ENCODE measurements at places on chromosomes 4 and X.

GRCh38 chr4:25913056-25913850 lies 767 bp upstream of the SMIM20 start:
- DNase-seq = no peak

- DNase-seq = peak; percentile 62
Measured at GRCh38 chr4:153643406-153644383, 40.4 kb upstream of the TLR2 start.

DNA sequence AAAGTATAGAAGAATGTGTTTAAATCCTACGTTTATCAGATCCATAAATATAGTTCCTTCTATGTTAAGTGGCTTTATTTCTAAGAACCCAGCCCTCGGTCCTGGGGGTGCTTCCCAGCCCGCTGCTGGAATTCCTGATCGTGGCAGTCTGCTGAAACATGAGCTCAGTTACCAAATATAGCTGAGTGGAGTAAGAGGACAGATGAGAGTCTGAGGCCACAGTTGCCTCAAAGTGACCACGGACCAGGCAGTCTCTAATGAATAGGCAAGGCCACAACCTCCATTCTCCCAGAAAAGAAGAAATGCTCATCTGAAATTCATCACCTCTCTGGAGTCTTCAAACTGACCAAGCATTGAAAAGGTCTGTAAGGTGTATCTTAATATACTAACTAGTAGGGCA lies at the start of gene PALLD:
Gene PALLD (plus strand): TSS at position 219 of the 400 bp plus-strand sequence.
- no peak for DNase-seq

GRCh38 chrX:70030301-70030767 lies 19.4 kb downstream of the AWAT2 start:
- DNase-seq = peak; percentile 61

DNA sequence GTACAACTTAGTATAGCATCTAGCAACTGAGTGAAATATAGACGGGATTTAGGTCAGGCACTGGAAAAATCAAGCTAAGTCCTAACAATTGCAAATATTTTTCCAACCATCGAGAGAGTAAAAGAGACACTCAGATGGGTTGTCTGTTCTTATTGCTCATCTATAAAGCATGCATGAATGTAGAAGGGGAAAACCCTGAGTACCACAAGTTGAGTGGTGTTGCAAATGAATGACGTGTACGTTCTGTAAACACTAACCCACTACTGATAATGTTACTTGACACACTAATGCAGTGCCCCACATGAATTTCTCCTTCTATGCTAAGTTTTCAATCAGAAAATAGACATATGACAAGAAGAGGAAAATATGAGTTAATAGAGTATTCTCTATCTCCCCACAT lies 211.2 kb downstream of the COX18 start:
- no peak for DNase-seq

DNA sequence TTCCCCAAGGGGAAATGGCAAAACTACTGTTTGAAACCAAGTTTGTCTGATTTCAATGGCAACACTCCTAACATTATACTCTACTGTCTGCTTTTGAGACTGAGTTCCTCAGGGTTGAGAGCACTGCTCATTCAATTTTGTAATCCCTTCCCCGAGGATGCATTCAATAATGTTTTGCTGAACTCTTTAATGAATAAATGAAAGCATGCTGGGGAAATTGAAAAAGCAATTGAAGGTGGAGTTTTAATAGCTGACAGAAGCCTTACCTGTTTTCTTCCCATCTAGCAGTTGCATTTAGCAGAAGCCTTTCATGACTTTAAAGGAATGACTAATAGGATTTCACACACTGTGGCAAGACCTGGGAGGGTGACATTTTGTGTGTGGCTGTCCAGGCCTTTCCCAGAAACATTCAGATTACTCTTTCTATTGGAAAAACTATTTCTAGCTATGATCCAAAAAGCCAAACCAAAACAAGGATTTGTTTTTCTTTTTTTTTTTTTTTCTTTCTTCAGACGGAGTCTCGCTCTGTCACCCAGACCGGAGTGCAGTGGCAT lies 45.1 kb downstream of the DTHD1 start:
- no peak for DNase-seq

DNA sequence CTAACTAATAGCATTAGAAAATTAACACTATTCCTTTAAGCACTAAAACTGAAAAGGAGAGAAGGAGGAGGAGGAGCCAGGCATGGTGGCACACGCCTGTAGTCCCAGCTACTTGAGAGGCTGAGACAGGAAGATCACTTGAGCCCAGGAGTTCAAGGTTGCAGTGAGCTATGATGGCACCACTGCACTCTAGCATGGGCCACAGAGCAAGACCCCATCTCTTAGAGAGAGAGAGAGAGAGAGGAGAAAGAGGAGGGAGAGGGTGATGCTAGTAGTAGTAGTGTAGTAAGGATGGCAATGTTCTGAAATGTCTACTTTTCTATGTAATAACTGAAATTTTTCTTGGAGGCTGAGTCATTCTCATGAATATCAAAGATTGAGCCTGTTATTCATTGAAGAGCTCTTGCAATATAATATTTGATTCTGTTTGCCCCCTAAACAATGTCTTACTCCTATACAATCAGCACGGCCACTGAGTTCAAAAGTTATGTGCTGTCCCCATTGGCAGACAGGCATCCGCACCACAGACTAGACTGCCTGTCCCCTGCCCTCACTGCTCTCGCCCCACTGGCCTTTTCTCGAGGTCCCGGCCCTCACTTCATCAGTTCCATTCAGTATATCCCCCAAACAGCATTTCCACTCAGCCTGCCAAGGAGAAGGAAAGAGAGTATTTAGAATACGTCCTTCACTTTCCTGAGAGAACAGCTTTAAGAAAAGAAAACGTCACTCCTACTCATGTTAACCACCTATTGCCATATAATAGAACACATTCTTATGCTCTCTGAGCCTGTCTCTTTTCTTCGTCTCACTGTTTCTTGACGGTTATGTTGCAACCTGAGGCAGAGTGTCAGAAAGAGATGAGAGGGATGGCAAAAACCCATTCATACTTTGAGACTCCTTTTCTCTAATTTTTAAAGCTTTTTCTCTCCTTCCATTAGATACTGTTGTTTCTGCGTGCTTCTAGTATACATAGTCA lies 238.1 kb downstream of the PALLD start:
- no peak for DNase-seq

- no peak for DNase-seq
Measured at GRCh38 chr4:148447681-148448080, 5.5 kb upstream of the NR3C2 start.

- no peak for DNase-seq
Measured at GRCh38 chrX:48890296-48890925, 7.2 kb downstream of the TIMM17B start.

GRCh38 chr4:76563454-76564122 lies 128.6 kb downstream of the SHROOM3 start:
- no peak for DNase-seq

DNA sequence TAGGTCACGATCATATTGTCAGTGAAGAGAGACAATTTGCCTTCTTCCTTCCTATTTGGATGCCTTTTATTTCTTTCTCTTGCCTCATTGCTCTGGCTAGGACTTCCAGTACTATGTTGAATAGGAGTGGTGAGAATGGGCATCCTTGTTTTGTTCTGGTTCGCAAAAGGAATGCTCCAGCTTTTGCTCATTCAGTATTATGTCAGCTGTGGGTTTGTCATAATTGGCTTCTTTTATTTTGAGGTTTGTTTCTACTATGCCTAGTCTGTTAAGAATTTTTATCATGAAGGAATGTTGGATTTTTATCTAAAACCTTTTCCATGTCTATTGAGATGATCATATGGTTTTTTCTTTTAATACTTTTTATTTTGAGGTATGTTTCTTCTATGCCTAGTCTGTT lies 152.3 kb upstream of the MAD2L1 start:
- no peak for DNase-seq

DNA sequence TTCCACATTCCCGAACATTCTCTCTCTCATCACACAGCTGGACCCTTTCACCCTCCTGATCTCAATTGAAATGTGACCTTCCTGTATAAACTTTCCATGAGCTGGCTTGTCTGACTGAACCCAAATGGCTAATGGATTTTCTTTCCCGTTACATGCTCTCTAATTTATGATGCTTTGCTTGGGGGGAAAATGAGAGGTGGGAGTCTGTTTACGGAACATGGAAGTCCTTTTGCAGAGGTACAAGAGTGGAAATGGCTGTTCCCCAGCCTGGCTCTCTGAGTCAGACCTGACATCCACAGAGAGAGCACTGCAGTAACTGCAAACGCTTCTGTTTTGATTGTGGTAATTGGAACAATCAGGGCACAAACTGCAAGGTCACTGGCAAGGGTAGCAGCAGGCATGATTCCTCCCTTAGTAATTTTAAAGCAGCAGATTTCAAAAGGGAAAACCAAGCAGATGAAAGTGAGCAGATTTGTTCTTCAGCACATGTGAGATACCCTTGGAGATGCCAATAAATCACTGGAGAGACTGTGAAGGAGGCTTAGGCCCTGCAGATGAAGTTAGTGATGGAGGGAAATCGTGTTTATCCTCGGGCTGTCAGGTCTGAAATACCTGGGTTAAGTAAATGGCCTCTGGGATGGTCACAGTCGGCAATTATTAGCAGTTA lies 83.9 kb downstream of the SNCA start:
- DNase-seq = no peak

DNA sequence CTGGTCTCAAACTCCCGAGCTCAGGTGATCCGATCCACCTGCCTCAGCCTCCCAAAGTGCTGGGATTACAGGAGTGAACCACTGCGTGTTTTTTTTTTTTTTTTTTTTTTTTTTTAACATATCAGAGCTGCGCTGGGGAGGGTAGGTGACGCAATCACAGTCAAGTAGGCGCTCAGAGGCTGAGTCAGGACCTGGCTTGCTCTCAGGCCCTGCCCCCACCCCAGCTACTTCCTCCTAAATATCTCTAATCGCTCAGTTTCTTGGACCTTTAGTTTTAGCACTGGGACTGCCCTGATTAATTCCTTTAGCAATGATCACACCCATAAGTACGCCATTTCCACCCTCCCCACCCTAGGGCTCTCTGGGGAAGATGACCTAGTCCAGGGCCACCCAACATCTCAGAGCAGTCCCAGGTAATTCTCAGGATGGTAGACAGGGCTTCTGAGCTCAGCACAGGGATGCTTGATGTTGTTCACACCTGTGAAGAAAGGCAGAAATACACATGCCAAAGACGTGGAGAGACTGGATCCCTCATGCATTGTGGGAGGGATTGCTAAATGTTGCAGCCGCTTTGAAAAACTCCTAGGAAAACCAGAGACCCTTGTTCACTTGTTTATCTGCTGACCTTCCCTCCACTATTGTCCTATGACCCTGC lies 50.2 kb downstream of the DDX3X start:
- peak; percentile 50 for DNase-seq

DNA sequence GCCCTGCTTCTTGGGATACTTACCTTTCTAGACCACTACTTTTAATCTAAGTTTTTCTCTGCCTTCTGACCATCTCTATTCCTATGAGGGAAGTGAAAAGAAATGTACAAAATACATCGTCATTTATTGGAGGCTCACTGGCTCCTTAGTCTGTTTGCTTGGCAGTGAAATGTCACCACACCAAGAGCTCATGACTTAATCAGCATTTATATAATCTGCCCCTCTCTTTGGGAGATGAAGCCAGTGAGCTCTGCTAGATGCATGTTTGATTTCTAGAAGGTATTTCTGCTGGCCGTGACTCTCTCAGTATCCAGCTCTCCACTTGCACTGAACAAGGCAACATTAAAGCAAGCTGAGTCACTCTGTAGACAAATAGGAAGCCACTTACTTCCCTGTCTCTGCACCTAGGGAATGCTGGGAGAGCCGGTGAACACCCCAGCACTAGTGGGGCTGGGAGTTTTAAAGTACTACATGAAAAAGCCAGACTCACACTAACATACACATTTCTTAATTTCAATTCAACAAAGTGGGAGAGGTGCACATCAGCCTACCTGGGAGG lies 79.1 kb downstream of the MID1IP1 start:
- peak; percentile 30 for DNase-seq

DNA sequence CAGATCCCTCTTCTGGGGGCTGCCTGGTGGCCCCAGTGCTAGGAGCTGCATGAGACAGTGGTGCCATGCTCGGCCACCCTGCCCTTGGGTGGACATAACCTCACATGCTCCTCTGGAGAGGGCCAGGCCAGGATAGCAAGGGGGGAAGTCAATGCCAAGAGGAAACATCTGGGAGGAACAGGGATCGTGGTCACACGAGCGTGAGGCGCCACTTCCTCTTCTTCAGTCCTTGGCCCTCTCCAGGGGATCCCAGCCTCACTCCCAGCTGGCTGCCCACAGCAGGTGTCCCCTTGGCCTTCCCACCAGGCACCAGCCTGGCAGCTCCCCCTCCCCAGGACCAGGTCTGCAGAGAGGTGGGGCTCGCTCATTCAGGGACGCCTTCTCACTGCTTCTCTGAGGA lies 28.6 kb downstream of the TBC1D14 start:
- no peak for DNase-seq

- no peak for DNase-seq
Measured at GRCh38 chr4:67883902-67884301, at the start of gene TMPRSS11D. Gene TMPRSS11D, minus strand, starts transcription at chr4:67884002. Its CDS starts 69 bp downstream, at chr4:67883933.

DNA sequence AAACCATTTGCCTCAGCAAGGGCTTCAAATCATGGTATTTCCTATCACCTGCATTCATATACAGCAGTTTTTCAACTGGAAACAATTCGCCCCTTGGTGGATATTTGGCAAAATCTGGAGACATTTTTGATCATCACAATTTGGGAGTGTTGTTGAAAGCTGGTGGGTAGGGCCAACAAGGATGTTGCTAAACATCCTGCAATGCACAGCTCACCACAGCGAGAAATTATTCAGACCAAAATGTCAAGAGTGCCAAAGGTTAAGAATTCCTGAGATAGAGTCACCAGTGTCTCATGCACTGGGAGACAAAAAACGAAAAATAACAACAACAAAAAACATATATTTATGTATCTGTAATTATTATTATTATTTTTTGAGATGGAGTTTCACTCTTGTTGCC lies 435.2 kb upstream of the CTSO start:
- DNase-seq = no peak

GRCh38 chrX:768596-768995 lies 138.0 kb downstream of the SHOX start:
- DNase-seq = no peak

GRCh38 chr4:153497091-153497531 lies 31.0 kb downstream of the TMEM131L start:
- DNase-seq = no peak

- DNase-seq = no peak
Measured at GRCh38 chr4:135575041-135575440, 1373.5 kb upstream of the PABPC4L start.

- DNase-seq = no peak
Measured at GRCh38 chrX:67545036-67545821, 1.4 kb downstream of the AR start.

GRCh38 chr4:186002853-186003252 lies 66.1 kb upstream of the TLR3 start:
- no peak for DNase-seq

GRCh38 chrX:115602308-115602707 lies 41.3 kb downstream of the PLS3 start:
- no peak for DNase-seq

- DNase-seq = no peak
Measured at GRCh38 chrX:42276982-42277690, 353.8 kb upstream of the CASK start.

GRCh38 chr4:13209600-13209999 lies 274.5 kb downstream of the RAB28 start:
- DNase-seq = no peak

DNA sequence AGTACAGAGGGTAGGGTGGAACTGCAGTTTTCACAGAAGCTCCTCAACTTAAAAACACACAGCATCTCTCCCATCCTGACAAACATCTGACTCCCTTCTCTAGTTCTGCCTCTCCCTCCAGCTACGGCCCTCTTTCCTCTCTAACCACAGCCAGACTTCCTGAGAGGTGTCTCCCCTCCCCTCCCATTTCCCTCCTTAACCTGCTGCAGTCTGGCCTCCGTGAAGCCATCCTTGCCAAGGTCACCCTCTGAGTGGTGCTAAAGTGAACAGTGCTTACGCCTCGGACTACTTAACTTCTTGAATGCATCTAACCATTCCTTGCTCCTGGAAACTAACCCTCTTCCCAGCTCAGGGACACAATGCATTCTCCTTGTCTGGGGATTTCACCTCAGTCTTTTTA lies 53.3 kb downstream of the RTL5 start:
- DNase-seq = no peak

All from RPMI8226 (cell line).